ENCODE measurements at places on chromosomes 13 and 19.
A peak's percentile ranks its signal among the peaks of the same experiment; 100 is the strongest.

GRCh38 chr19:19911150-19911549 lies 10.4 kb downstream of the ZNF93 start:
- no peaks in the 10 kb centered on the region for H3K27me3 ChIP-seq
- no peak for DNase-seq
- H3K27ac ChIP-seq: no peak overlapping the region
- no peaks in the 10 kb centered on the region for H3K4me1 ChIP-seq
- H3K36me3 ChIP-seq: no peaks in the 10 kb centered on the region

DNA sequence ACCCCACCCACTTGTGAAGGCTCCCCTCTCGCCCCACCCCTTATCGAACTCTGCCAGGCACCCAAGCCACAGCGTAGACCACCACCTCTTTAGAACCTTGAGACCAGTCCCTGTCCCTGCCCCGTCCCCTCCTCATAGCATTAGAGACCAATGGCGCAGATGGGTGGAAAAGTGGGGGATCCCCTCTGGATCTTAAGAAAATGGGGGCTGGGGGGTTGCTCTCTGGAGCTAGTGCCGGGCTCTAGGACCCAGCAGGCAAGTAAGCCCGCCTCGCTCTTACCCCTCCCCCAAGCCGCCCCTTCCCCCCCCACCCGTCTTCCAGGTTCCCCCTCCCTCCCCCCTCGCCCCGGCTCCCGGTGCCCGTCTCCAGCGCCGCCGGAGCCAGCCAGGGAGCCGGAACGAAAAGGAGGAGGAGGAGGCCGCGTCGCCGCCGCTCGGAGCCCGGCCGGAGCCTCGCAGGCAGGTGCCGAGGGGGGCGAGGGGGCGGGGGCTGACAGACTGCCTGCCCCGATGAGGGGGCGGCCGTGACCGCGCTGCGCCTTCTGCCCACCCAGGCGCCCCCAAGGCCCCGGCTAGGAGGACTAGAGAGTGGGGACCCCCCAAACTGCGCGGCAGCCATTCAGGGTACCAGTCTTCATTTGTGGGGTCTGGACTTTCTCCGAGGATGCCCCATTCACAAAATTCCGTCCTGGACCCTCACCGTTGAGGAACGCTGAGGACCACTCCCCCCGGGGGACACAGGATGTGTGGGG lies at the start of gene SPRED3:
Gene SPRED3 (plus strand): TSS at position 349 of the 752 bp plus-strand sequence. CDS start 1,606 bp downstream, outside the sequence.
- H3K36me3 ChIP-seq: no peaks in the 10 kb centered on the region
- peaks cover 24% of the 10 kb centered on the region for H3K4me1 ChIP-seq
- H3K27me3 ChIP-seq: no peaks in the 10 kb centered on the region
- no peak for DNase-seq
- H3K27ac ChIP-seq: peak within 1 kb of the TSS; percentile 31

GRCh38 chr19:35135389-35135909 lies 590 bp upstream of the LGI4 start:
- DNase-seq: peak; percentile 29
- H3K27me3 ChIP-seq: no peaks in the 10 kb centered on the region
- H3K36me3 ChIP-seq: no peaks in the 10 kb centered on the region
- no peak overlapping the region for H3K4me3 ChIP-seq
- no peak overlapping the region for H3K27ac ChIP-seq

- no peaks in the 10 kb centered on the region for H3K27me3 ChIP-seq
- DNase-seq: no peak
- no peak overlapping the region for H3K4me3 ChIP-seq
- H3K36me3 ChIP-seq: no peaks in the 10 kb centered on the region
- H3K27ac ChIP-seq: no peak overlapping the region
Observed at GRCh38 chr19:30403203-30403985, 31.2 kb downstream of the ZNF536 start.

- no peaks in the 10 kb centered on the region for H3K4me1 ChIP-seq
- DNase-seq: no peak
- H3K4me3 ChIP-seq: no peak overlapping the region
Observed at GRCh38 chr19:15072930-15073647, 8.9 kb upstream of the OR1I1 start.

DNA sequence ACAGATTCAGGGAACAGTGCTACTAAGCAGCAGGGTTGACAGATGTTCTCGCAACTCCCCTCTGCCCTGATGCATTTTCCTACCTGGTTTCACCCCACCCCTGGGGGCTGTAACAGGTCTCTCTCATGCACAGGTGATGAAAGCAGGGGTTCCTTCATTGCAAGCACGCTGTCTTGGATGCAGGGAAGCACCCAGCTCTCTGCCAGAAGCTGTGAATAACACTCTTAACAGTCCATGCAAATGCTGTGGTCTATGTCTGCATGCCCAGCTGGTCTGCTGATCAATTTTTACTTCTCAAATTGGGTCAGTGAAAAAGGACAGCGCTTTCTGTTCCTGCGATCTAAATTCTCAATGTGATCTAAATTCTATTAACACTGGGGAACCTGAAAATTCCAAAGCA lies 246.3 kb upstream of the TSHZ3 start:
- no peak for DNase-seq
- no peaks in the 10 kb centered on the region for H3K4me1 ChIP-seq
- H3K36me3 ChIP-seq: no peaks in the 10 kb centered on the region

GRCh38 chr13:39378306-39378705 lies 224.7 kb downstream of the LHFPL6 start:
- H3K27ac ChIP-seq: no peak overlapping the region
- H3K36me3 ChIP-seq: no peaks in the 10 kb centered on the region
- no peaks in the 10 kb centered on the region for H3K4me1 ChIP-seq
- H3K4me3 ChIP-seq: no peak overlapping the region
- DNase-seq: no peak

GRCh38 chr13:22562116-22562515 lies 618.7 kb upstream of the SGCG start:
- no peak overlapping the region for H3K27ac ChIP-seq
- H3K36me3 ChIP-seq: no peaks in the 10 kb centered on the region
- H3K27me3 ChIP-seq: no peaks in the 10 kb centered on the region
- H3K4me3 ChIP-seq: no peak overlapping the region
- H3K4me1 ChIP-seq: no peaks in the 10 kb centered on the region
- no peak for DNase-seq

DNA sequence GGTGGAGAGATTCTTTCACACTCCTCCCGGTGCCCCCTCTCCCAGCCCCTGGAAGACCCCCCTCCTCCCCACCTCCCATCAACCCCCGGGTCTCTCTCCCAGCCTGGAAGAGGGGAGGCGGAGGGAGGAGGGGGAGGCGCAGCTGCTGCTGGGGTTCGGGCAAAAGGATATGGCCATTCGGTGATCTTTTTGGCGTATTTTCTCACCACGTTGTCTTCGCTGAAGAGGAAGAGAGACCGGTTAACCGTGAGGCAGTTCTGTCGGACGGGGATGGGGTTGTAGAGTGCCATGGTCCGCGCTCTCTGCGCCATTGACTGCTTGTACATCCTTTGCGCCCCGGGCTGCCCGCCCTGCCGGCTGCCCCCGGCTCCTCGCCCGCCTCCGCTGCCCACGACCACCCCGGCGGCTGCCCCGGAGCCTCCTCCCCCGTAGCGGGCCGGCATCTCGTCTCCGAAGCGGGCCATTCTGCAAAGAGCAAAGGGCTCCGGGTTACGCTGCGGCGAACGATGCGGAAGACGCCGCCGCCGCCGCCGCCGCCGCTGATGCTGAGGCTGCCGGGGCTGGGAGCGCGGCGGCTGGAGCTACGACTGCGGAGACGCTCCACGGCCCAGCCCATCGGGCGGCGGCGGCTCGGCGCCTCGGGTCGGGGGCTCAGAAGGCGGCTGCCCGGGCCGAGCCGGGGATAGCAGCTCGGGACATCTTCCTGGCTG lies 363 bp downstream of the CACNA1A start:
- no peaks in the 10 kb centered on the region for H3K4me1 ChIP-seq
- no peaks in the 10 kb centered on the region for H3K36me3 ChIP-seq
- no peak for DNase-seq
- peaks cover 14% of the 10 kb centered on the region for H3K27me3 ChIP-seq
- H3K27ac ChIP-seq: no peak overlapping the region

DNA sequence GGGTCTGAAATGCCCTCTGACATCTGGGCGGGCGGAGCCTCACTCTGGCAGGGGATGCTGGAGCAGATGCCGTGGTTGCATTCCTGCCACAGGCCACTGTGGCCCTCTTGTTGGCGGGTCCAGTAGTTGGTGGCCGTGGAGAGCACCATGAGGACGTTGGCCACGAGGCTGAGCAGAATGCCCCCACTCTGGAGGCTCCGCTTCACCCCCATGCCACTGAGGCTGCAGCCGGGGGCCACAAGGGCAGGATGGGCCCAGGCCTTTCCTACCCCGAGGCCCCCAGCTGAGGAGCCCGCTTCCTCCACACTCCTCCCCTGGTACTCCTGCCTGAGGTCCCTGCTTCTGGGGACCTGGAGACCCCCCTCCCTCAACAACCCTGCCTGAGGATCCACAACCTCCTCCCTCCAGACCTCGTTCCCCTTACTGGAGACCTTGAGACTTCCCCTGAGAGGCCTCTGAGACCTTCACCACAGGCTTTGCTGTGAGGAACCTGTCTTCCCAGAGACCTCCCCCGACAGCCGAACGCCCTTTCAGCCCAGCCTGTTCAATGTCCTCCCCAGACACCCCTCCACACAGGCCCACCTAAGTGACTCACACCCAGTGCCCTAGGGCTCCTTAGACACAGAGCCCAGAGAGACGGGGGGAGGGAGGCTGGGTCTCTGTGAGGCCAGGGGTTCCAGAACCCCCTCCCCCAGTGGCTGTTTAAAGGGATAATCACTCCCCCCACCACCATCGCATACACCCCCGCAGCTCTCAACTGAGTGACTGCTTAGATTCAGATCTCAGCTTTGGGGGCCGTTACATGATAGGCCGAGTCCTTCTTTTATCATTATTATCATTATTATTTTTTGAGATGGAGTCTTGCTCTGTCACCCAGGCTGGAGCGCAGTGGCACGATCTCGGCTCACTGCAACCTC lies at the start of gene CLDND2:
Gene CLDND2 (minus strand): TSS at position 638 of the 917 bp plus-strand sequence. CDS start 426 bp downstream, at position 212.
- no peaks in the 10 kb centered on the region for H3K36me3 ChIP-seq
- H3K4me1 ChIP-seq: peaks cover 51% of the 10 kb centered on the region
- peak within 1 kb of the TSS; percentile 94 for H3K27ac ChIP-seq
- peak within 1 kb of the TSS; percentile 99 for H3K4me3 ChIP-seq

DNA sequence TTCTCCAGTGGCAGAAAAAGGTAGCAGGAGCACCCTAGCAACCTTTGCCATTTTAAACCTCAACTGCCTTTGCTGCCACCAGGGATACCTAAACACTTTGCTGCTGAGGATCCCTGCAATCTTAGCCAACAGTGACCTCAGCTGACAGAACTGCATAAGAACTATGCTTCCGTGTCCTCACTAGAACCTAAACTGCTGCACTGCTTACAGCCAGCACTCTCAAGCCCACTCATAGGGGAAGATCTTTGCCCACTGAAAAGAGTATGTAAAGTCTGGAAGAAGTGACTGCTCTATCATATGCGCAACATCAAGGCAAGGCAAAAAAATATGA lies 270.0 kb upstream of the PCDH20 start:
- no peaks in the 10 kb centered on the region for H3K4me1 ChIP-seq
- no peak overlapping the region for H3K27ac ChIP-seq
- no peaks in the 10 kb centered on the region for H3K36me3 ChIP-seq
- H3K27me3 ChIP-seq: no peaks in the 10 kb centered on the region
- H3K4me3 ChIP-seq: no peak overlapping the region

- H3K4me1 ChIP-seq: no peaks in the 10 kb centered on the region
- no peaks in the 10 kb centered on the region for H3K36me3 ChIP-seq
- H3K27ac ChIP-seq: no peak overlapping the region
- no peak overlapping the region for H3K4me3 ChIP-seq
- DNase-seq: no peak
Observed at GRCh38 chr13:30499338-30499737, 33.6 kb upstream of the HMGB1 start.

- no peak overlapping the region for H3K27ac ChIP-seq
- no peak overlapping the region for H3K4me3 ChIP-seq
- no peaks in the 10 kb centered on the region for H3K27me3 ChIP-seq
- H3K4me1 ChIP-seq: peaks cover 5% of the 10 kb centered on the region
Observed at GRCh38 chr13:32600890-32601289, 14.6 kb downstream of the PDS5B start.

DNA sequence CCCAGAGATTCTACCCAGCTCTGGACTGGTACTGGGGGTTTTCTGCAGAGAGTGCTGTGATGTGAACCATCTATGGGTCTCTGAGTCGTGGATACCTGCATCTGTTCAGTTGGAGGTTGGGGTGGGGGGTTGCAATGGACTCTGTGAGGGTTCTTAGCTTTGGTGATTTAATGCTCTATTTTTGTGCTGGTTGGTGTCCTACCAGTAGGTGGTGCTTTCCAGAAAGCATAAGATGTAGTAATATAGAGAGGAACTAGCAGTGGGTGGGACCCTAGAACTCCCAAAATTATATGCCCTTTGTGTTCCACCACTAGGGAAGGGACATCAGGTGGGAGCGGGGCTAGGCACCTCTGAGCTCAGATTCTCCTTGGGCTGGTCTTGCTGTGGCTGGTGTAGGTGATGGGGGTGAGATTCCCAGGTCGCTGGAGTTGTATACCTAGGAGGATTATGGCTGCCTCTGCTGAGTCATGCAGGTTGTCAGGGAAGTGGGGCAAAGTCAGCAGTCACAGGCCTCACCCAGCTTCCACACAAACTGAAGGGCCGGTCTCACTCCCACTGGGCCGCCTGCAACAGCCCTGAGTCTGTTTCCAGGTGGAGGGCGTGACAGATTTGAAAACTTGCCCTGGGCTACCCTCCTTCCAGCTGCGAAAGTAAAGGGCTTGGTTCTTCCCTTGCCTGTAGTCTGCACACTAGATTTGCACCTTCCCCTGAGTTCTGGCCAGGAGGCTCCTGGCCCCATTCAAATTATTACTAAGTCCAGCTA lies 573.0 kb upstream of the SLITRK1 start:
- DNase-seq: no peak
- no peak overlapping the region for H3K27ac ChIP-seq

GRCh38 chr19:778910-779653 lies 18.2 kb upstream of the PTBP1 start:
- H3K27ac ChIP-seq: no peak overlapping the region
- H3K4me1 ChIP-seq: no peaks in the 10 kb centered on the region
- no peaks in the 10 kb centered on the region for H3K36me3 ChIP-seq

GRCh38 chr19:45597425-45598111 lies 4.4 kb downstream of the GPR4 start:
- DNase-seq: no peak
- no peak overlapping the region for H3K27ac ChIP-seq
- no peaks in the 10 kb centered on the region for H3K36me3 ChIP-seq
- peaks cover 15% of the 10 kb centered on the region for H3K4me1 ChIP-seq
- no peak overlapping the region for H3K4me3 ChIP-seq
- peaks cover 66% of the 10 kb centered on the region for H3K27me3 ChIP-seq

GRCh38 chr19:45468803-45469131 lies 971 bp downstream of the FOSB start:
- DNase-seq: peak; percentile 60
- peaks cover 18% of the 10 kb centered on the region for H3K4me1 ChIP-seq
- no peaks in the 10 kb centered on the region for H3K27me3 ChIP-seq
- H3K36me3 ChIP-seq: no peaks in the 10 kb centered on the region
- peak overlapping the region; percentile 100 for H3K27ac ChIP-seq
- peak overlapping the region; percentile 96 for H3K4me3 ChIP-seq

GRCh38 chr13:37526710-37527473 lies 71.7 kb downstream of the POSTN start:
- H3K36me3 ChIP-seq: no peaks in the 10 kb centered on the region
- H3K27ac ChIP-seq: no peak overlapping the region
- DNase-seq: no peak
- no peaks in the 10 kb centered on the region for H3K27me3 ChIP-seq
- no peaks in the 10 kb centered on the region for H3K4me1 ChIP-seq

- H3K36me3 ChIP-seq: no peaks in the 10 kb centered on the region
- peak overlapping the region; percentile 6 for H3K27ac ChIP-seq
- H3K27me3 ChIP-seq: no peaks in the 10 kb centered on the region
- no peak for DNase-seq
- H3K4me3 ChIP-seq: peak overlapping the region; percentile 47
- H3K4me1 ChIP-seq: peaks cover 31% of the 10 kb centered on the region
Observed at GRCh38 chr19:43667876-43668405, 2.0 kb downstream of the PLAUR start.

GRCh38 chr19:54218960-54219661 lies 3.7 kb downstream of the LILRB3 start:
- no peaks in the 10 kb centered on the region for H3K36me3 ChIP-seq
- no peak for DNase-seq
- H3K4me1 ChIP-seq: no peaks in the 10 kb centered on the region
- H3K27me3 ChIP-seq: no peaks in the 10 kb centered on the region
- no peak overlapping the region for H3K4me3 ChIP-seq

Data from CD8-positive, alpha-beta memory T cell (primary cell).